ENCODE measurements at places on chromosomes 4 and X. TPM values are rescaled to one million over a fixed set of nuclear protein-coding genes. Genes with fewer than 3 reads are reported as not detected.

DRP2 gene
- polyA plus RNA-seq, result 10.0 TPM

TRPC3 gene
- polyA plus RNA-seq, result 6.9 TPM

PFKFB1 gene
- polyA plus RNA-seq, result 0.51 TPM

FAM47A gene
- polyA plus RNA-seq, result not detected

ABCG2 gene
- polyA plus RNA-seq, result not detected

CTAG2 gene
- not detected for polyA plus RNA-seq

VEGFC gene
- 0.40 TPM for polyA plus RNA-seq

AFP gene
- polyA plus RNA-seq, result 0.14 TPM

CYLC1 gene
- polyA plus RNA-seq, result not detected

SMPX gene
- polyA plus RNA-seq, result not detected

PRR27 gene
- not detected for polyA plus RNA-seq

NKX3-2 gene
- polyA plus RNA-seq, result not detected

XG gene
- polyA plus RNA-seq, result 0.42 TPM

GPR82 gene
- polyA plus RNA-seq, result not detected

PITX2 gene
- not detected for polyA plus RNA-seq

MID1 gene
- 16.6 TPM for polyA plus RNA-seq

CXXC4 gene
- polyA plus RNA-seq, result 127 TPM

SOX3 gene
- polyA plus RNA-seq, result 1.2 TPM

FAM53A gene
- 0.78 TPM for polyA plus RNA-seq

GAB3 gene
- polyA plus RNA-seq, result 0.06 TPM

ANXA10 gene
- not detected for polyA plus RNA-seq

ARFIP1 gene
- 35.1 TPM for polyA plus RNA-seq

DACH2 gene
- 20.6 TPM for polyA plus RNA-seq

ASMT gene
- polyA plus RNA-seq, result 1.8 TPM

BEND2 gene
- polyA plus RNA-seq, result not detected

WDR44 gene
- polyA plus RNA-seq, result 19.3 TPM

BEX2 gene
- polyA plus RNA-seq, result 631 TPM

LUZP4 gene
- polyA plus RNA-seq, result not detected

PDLIM3 gene
- 2.2 TPM for polyA plus RNA-seq

ADGRG2 gene
- polyA plus RNA-seq, result 0.05 TPM

HPGD gene
- 18.7 TPM for polyA plus RNA-seq

NPY2R gene
- 1.2 TPM for polyA plus RNA-seq

PAGE4 gene
- not detected for polyA plus RNA-seq

SRPK3 gene
- not detected for polyA plus RNA-seq

MAGEA8 gene
- not detected for polyA plus RNA-seq

TAB3 gene
- polyA plus RNA-seq, result 28.7 TPM

AWAT2 gene
- polyA plus RNA-seq, result not detected

TMEM150C gene
- 4.9 TPM for polyA plus RNA-seq

SULT1B1 gene
- not detected for polyA plus RNA-seq

RNF175 gene
- 37.8 TPM for polyA plus RNA-seq

CENPVL2 gene
- 3.2 TPM for polyA plus RNA-seq

CDKL5 gene
- polyA plus RNA-seq, result 5.1 TPM

CT45A1 gene
- polyA plus RNA-seq, result not detected

IRS4 gene
- polyA plus RNA-seq, result 3.8 TPM

SMIM10L2A gene
- 4.7 TPM for polyA plus RNA-seq

AKAP14 gene
- polyA plus RNA-seq, result not detected

TCEAL1 gene
- 89.4 TPM for polyA plus RNA-seq

LIAS gene
- polyA plus RNA-seq, result 20.8 TPM

RPL39 gene
- polyA plus RNA-seq, result 3,126 TPM

CCDC110 gene
- polyA plus RNA-seq, result not detected
